Activated T-cell treated with anti-CD3 and anti-CD28 coated beads, Interleukin-2, amount 50 U/mL, for 1 hour (primary cell): ENCODE measurements at places on chromosomes 6 and 20.

GRCh38 chr20:48393311-48393685 is 434.5 kb downstream of the PREX1 start:
- DNase-seq = no peak

DNA sequence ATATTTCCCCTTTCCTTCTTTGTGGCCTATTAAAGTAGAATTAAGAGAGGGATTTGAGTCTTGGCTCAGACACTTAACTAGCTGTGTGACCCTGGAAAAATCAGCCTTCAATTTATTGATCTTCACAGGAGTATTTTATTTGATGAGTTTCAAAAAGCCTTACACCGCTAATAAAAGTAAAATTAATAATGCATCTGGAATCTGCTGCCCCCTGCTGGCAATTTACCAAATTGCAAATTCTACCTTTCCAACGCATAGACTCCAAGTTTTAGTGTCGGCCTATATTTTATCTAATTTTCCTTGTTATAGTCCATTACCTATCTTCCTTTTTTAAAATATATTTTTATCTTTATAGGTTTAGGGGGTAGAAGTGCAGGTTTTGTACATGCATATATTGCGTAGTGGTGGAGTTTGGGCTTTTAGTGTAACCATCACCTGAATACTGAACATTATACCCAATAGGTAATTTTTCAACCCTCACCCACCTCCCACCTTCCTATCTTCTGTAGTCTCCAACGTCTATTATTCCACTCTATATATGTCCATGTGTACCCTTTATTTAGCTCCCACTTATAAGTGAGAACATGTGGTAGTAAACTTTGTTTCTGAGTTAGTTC is 46.3 kb downstream of the GOPC start:
- DNase-seq = peak; percentile 45

DNA sequence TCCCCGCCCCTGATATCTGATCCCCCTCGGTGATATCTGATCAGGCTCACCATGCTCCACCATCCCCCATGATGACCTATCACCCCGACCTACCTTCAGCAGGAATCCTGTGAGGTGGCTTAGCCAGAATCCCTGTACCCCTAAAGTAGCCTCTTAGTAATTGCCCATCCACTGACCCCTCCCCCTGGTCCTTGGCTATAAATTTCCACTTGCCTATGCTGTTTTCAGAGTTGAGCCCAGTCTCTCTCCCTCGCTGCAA is 177.5 kb upstream of the GGTLC1 start:
- no peak for DNase-seq

- DNase-seq = no peak
Observed at GRCh38 chr6:16909658-16910360, 148.5 kb upstream of the ATXN1 start.

- no peak for DNase-seq
Observed at GRCh38 chr20:58420798-58421496, 31.9 kb downstream of the VAPB start.

DNA sequence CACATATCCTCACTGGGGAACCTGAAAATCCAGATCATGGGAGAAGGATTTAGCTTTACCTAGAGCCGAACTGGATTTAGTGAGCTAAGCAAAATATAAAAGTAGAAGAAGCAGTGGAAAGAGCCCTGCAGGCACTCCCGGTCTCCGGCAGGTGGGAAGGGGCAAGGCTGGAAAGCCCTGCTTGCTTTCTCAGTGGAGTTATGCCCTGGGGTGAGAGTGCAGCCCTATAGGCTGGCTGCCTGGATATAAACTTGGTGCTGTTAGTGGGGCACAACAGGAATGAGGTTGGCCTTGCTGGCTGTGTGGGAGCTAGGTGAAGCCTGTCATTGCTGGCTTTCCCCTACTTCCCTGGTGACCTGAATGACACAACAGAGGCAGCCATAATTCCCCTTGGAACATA is 122.0 kb downstream of the CDK19 start:
- no peak for DNase-seq

- no peak for DNase-seq
Observed at GRCh38 chr20:48970681-48971365, 49.3 kb downstream of the ARFGEF2 start.

DNA sequence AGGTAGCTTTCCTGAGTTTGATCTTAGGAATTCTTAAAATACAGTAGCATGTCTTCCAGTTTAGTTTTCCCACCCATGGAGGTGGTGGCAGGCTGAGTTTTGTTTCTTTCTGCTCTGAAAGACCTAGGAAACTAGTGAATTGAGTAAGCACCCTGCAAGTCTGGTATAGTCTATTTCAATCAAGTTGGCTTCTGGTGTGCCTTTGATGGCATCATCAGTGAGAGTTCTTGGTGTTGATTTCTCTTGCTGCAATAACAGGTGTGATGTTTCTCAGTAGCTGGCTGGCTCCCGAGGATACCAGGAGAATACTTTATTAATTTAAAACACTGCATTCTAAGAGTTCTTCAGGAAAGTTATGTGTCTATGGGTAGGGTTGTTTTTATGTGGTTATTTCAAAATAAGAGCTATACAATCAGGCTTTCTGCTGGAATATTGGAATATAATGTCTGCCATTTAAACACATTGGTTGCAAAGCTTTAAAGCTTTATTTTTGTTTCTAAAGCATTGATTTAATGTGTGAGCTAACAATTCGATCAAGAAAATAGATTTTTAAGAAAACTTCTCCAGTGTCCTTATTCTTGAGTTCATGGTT is 19.0 kb downstream of the VAPB start:
- DNase-seq = no peak

- DNase-seq = no peak
Observed at GRCh38 chr6:130906736-130907381, 79.7 kb downstream of the SMLR1 start.

DNA sequence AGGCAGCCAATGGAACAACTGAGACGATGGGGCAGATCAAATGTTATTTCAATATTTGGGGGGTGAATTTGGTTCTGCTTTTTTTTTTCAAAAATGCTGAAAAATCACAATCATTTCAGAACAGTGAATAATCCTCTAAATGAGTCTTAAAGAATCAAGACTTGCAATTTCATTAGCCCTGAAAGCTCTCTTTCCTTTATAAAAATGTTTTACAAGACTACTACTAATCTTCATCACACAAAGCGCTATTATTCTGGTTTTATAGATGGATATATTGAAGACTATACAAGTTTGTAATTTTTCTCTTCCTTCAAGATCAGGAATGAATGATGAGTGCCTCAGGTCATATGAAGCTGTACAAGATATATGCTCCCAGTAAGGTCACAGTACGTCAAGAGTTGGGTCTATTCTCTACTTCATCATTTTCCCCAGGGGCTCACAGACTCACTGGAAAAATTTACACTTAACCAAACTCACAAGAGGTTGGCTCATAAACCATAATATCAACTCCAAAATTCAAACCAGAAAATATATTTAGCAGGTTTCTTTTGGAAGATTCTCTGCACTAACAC is 19.5 kb downstream of the RNF24 start:
- no peak for DNase-seq

GRCh38 chr6:97049253-97050011 is 124.9 kb downstream of the KLHL32 start:
- DNase-seq = no peak

- DNase-seq = no peak
Observed at GRCh38 chr6:138680085-138680484, 93.5 kb upstream of the CCDC28A start.

GRCh38 chr6:111871725-111872400 is 1.4 kb downstream of the FYN start:
- peak; percentile 55 for DNase-seq

- DNase-seq = no peak
Observed at GRCh38 chr6:20811109-20811761, 277.0 kb downstream of the CDKAL1 start.

GRCh38 chr20:63433756-63434531 is 38.5 kb downstream of the KCNQ2 start:
- DNase-seq = no peak

GRCh38 chr6:100126790-100127484 is 132.9 kb upstream of the MCHR2 start:
- no peak for DNase-seq
